ENCODE measurements at places on chromosomes 11 and 22.

- DNase-seq = no peak
Observed at GRCh38 chr11:45817191-45817590, 12.2 kb downstream of the SLC35C1 start.

- DNase-seq = peak; percentile 48
Observed at GRCh38 chr11:33857933-33858371, 33.9 kb downstream of the LMO2 start.

DNA sequence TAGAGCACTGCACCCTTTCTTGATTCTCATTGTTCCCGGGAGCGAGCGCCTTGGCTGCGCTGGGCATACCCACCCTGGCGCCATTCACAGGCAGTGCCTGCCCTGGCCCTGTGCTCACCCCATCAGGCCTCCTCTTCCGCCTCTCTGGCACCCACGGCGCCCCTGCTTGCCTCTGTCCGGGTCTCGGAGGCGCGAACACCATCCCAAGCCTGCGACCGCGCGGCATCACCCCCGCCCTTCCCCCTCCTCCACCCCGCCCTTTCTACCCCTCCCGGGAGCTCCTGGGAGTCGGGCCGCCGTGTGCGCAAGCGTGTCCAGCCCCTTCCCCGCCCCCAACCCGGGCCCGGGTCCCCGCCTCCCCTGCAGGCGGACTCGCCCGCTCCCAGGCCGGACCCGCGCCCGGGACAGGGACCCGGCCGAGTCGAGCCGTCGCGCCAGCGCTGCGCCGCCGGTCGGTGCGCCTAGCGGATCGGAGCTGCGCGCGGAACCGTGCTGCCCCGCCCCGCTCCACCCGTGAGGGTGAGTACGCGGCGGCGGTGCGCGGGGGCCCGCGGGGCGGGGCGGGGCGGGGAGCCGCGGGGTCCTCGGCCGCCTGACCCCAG lies at the start of gene ST3GAL4:
Gene ST3GAL4, plus strand, starts transcription at position 363 of the 602 bp plus-strand sequence. CDS start 50,470 bp downstream, outside the sequence.
- no peak for DNase-seq

- no peak for DNase-seq
Observed at GRCh38 chr11:76307396-76307795, 73.5 kb downstream of the THAP12 start.

DNA sequence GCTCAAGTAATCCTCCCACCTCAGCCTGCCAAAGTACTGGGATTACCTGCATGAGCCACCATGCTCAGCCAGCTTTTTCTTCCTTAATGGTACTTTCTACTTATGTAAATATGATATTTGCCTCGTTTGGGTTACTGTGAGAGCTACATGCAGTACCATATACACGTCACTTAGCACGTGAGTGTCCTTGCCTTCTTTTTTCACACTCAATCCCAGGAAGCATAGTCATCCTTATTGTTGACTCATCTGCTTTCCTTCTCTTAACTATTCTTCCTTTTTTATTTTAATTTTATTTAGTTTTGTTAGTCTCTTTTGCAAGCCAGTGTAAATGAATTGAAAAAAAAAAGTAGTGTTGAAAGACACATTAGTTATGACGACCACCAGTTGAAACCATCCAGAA lies 205.9 kb downstream of the HIPK3 start:
- DNase-seq = no peak

DNA sequence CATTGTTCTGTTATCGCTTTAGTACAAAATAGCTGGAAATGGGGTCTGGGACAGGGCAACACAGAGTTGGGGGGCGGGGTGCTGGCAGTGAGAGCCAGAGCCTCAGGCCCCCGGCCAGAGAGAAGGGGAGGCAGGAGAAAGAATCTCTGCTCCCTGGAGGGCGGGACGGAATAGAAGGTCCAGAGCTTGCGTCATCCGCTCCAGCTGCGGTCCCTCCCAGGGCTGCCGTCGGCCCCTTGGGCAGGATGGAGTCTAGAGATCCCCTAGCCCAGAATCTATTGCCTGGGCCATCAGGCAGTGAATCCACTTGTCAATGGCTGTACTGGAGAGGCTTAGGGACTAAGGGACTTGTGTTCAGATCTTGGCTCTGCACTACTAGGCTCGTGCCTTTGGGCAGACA lies 5.0 kb downstream of the TP53I11 start:
- no peak for DNase-seq

- no peak for DNase-seq
Observed at GRCh38 chr11:119376197-119376847, 5.2 kb downstream of the USP2 start.

DNA sequence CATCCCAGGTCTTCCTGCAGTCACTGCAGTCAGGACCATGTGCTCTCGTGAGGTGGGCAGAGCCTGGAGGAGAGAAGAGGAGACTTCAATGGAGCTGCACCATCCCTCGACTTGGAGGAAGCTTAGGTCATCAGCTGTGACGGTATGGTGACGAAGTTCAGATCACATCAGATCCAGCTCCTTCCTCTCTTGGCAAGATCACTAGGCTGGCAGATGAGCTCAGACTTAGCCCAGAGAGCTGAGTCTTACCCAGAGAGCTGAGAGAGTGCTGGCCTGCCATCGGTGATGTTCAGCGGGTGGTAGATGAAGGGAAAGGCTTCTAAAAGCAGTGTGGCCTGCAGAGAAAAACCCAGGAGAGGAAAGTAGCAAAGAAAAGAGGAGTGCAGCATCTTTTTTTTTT lies 1.8 kb upstream of the SLC15A3 start:
- DNase-seq = no peak

- no peak for DNase-seq
Observed at GRCh38 chr22:37511395-37512104, 7.7 kb downstream of the CARD10 start.

GRCh38 chr11:6111673-6112072 lies 4.2 kb downstream of the OR56B4 start:
- DNase-seq = no peak

DNA sequence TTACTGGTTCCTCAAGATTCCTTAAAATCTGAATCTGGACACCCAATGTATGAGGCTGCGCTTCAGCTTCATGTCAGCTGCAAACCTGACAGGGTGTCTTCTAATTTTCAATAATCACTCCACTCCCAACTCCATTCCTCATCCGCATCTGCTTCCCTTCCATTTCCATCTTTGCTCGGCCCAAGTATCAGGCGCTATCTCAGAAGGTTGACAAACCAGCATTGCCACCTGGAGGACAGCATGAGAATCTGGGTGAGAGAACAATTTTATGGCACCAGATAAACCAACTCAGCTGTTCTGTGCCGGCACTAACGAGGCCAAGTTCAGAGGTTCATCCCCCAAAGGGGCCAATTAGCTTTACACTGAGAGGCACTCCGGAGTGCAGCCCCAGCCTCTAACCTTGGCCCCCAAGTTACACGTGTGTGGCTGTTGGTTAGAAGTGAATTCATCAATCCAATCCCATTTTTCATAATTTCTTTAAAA lies 79.1 kb upstream of the LMO2 start:
- no peak for DNase-seq

- DNase-seq = no peak
Observed at GRCh38 chr11:70491696-70492472, 93.6 kb downstream of the CTTN start.

GRCh38 chr11:114090976-114091375 lies 31.5 kb downstream of the ZBTB16 start:
- no peak for DNase-seq

DNA sequence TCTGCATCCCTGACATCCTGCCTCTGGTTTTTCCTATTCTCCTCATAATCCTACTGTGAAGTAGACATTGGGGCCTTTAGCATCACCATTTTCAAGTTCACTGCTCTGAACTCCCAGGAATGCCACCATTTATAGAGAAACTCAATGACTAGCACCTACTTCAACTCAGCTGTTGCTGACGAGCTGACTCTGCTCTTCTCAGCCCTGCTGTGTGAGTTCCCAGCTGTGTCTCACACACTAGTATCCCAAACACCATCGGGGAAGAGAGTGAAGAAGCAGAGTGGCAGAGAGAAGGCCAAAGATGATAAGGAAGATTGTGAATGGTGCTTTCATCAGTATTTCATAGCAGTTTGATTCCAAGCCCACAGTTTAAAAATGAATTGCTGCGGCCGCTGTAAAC lies 71.9 kb downstream of the PLEKHA7 start:
- no peak for DNase-seq

GRCh38 chr11:128551611-128552335 lies 35.6 kb downstream of the ETS1 start:
- DNase-seq = no peak

GRCh38 chr11:45518833-45519535 lies 146.4 kb downstream of the CHST1 start:
- DNase-seq = no peak

- no peak for DNase-seq
Observed at GRCh38 chr11:121106812-121107211, 5.8 kb downstream of the TECTA start.

DNA sequence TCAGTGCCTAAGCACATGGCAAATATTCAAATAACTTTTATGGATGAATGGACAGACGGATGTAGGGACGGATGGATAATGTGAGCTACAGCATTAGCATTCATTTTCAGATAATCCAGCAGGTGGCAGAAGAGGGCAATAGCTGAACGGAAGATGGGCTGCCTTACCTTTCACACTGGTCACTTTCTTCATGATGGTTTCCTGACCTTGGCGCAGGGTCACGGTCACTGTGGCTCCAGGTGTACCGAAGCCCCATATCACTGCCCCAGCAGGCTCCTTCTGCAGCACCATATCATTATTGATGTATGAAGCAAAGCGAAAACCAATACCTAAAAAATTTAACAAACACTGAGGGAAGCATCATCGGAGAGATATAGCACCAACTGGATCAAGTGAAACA lies 4.3 kb downstream of the SIAE start:
- DNase-seq = no peak

GRCh38 chr11:117625237-117625636 lies 171.8 kb downstream of the DSCAML1 start:
- DNase-seq = no peak

GRCh38 chr11:115612046-115612730 lies 108.0 kb upstream of the CADM1 start:
- DNase-seq = no peak

DNA sequence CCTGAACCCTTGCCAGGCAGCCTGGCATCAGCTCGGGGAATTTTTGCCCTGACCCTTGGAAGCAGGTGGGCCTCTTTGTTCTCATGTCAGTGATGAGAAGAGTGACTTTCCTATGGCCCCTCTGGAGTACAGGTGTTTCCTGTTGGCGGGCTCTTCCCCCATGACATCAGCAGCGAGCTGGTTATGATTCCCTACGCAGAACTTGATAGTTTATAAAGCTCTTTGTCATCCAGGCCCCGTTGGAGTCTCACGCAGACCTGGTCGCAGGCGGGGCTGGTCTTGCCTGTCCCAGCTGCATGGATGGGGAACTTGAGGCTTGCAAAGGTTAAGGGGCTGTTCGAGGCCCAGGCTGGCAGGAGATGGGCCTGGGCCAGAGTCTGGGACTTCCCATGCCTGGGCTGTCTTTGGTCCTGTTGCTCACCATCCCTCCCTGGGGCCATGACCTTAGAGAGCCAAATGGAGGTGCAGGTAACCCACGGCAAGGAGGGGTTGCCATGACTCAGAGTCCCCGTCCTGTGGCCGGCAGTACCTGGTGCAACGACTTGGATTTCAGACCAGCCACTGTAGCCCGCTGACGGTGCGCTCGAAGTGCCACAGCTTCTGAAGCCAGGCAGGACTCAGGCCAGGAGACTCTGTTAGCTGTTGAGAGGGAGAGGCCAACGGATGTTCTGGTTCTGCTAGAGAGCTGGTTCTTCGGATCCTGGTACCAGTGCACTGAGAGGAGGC lies 45.9 kb upstream of the PPP6R3 start:
- no peak for DNase-seq

DNA sequence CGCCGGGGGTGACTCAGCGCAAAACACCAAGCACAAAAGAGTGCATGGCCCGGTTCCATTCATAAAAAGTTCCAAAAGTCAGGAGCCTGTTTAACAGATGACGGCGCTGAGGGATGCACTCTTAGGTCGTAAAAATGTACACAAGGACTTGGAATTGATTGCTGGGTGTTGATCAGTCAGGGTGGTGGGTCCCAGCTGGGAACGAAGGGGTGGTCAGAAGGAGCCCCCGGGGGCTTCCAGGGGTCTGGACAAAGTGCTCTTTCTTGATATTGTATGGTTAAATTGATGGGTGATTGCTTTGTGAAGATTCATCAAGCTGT lies 20.7 kb downstream of the IFITM10 start:
- no peak for DNase-seq

- no peak for DNase-seq
Observed at GRCh38 chr22:33451866-33452469, 393.8 kb upstream of the SYN3 start.

DNA sequence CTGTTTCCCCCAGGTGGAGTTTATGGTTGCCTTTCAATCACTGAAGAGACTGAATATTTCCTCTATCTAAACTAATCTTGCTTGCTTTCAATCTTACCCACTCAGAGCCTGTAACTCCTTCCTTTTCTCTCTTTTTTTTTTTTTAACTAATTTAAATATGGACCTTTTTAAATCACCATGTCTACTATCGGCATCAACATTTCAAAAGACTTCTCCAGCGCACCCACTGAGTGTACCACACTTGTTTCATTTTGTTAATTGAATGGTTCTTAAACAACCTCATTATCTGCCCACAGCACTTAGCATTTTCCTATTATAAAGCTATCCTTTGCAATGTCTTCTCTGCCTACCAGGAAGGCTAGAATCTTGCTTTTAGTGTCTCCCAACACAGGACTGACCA lies 1212.5 kb downstream of the LRRC4C start:
- no peak for DNase-seq

- no peak for DNase-seq
Observed at GRCh38 chr11:66766681-66767080, 37.7 kb upstream of the SPTBN2 start.

GRCh38 chr22:26546282-26546681 lies 34.0 kb upstream of the TFIP11 start:
- no peak for DNase-seq

DNA sequence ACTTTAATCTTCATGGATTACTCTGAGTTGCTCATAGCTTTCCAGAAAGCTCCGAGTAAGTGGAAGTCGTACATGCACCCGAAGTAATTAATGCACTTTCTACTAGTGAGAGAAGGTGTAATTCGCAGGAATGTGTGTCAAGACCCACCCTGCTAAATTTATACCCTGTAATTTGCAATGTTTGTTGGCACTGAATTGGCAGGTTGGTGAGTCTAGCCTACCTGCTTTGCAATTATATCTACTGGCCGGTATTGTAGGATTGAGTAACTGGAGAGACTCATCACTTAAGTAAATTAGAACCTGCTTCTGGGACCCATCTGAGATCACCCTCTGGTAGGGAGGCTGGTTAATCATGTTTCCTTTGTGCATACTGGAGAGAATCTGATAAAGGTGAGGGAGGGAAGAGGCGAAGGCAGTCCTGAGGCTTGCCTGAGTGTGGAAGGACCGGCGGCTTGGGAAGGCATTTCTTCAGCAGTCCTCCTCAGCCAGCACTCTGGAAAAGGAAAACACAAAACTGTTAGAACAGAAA lies 63.3 kb downstream of the LDLRAD3 start:
- no peak for DNase-seq
